ENCODE measurements at places on chromosomes 11 and 22. TPM values are rescaled to one million over a fixed set of nuclear protein-coding genes. Genes with fewer than 3 reads are reported as not detected.
A peak's percentile ranks its signal among the peaks of the same experiment; 100 is the strongest.

DNA sequence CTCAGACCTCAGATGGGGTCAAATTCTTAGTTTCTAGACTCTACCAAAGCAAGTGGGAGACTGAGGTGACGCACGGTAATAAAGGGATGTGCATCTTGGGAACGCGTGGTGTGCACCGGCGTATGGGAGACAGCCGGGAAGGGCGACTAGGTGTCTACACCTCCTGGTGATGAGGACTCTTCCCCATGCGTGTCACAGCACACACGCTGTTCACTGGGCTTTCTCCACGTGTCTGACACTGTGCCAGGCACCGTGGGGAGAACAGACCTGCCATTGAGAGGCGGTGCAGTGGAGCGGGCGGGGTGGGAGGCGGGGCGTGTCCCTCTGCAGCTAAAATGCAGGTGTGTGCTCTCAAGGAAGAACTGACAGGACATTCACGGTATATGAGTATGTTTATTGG is 5.3 kb downstream of the FXYD6 start:
- no peak for DNase-seq

DNA sequence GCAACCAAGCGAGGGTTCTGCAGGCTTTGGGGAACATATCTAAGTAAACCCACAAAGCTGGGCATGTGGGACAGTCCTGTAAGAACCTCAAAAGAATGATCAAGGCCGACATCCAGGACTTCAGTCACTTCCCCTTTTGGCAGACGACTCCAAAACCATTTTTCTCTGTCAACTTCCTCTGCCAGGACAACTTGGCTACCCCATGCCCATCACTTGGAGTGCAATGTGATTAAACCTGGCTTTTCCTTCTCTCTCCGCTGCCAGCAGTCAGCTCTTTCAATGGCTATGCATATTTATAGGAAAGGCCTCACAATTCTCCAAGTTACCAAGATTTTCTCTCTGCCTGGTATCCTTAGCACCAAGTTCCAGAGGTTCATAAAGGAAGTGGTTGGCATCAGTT is 78.9 kb downstream of the C11orf58 start:
- DNase-seq: no peak

- no peak for DNase-seq
Observed at GRCh38 chr22:48955351-48956311, 872.0 kb downstream of the BRD1 start.

DNA sequence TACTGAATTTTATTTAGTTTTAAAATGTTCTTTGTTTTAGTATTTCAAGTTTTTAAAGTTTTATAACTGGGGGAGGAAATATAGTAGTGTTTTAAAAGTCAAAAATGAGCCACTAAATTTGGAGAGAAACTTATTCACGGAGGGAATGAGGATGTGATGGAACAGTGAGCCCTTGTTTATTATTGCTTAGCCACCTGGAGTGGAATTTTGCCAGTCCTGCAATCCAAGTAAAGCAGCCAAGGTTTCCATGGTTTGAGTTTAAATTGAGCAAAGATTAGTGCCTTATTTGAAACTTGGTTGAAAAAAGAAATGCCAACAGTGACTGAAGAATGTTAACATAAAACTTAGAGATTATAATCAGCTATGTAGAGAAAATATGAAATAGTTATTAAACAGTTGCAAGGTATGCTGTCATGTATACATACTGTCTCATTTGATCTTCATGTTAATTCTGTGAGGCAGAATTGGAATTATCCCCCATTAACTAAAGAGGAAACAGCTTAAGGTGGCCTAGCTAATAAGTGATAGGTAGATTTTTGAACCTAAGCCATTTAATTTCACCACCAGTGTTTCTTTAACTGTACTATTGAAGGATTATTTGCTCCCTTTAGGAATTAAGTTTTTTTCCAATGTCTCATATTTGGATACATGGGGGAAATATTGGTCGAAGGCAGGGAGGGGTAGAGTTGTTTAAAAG is 36.4 kb downstream of the SWAP70 start:
- DNase-seq: no peak

DNA sequence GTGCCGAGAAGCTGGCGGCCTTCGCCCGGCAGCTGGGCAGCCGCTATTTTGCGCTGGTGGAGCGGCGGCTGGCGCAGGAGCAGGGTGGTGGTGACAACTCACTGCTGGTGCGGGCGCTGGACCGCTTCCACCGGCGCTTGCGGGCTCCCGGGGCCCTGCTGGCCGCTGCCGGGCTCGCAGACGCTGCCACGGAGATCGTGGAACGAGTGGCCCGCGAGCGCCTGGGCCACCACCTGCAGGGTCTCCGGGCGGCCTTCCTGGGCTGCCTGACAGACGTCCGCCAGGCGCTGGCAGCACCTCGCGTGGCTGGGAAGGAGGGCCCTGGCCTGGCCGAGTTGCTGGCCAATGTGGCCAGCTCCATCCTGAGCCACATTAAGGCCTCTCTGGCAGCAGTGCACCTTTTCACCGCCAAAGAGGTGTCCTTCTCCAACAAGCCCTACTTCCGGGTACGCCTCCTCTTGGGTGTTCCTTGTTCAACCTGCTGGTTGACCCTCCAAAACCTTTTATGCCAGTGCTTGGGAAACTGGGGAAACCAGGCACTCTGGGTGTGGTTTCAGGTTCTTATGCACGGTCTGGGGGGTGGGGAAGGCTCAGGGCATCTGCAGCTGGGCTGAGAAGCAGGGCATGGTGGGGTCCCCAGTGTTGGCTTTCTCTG is 3.1 kb upstream of the TM7SF2 start:
- no peak for DNase-seq

DNA sequence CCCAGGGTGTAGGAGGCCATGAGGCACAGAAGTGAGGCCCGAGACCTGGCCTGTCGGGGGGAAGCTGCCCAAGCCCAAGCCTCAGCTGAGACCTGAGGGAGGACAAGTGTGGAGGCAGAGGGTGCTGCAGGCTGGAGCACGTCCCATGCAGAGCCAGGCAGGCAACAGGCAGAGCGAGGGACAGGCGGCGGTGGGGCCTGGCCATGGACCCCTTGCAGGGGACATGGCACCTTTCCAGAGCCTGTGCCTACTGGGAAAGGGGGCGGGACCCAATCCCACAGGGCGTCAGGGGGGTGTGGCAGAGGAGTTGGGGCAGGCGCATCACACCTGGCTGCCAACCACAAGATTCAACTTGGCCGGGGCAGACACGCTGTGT is 4.3 kb downstream of the TNNI2 start:
- DNase-seq: no peak

DNA sequence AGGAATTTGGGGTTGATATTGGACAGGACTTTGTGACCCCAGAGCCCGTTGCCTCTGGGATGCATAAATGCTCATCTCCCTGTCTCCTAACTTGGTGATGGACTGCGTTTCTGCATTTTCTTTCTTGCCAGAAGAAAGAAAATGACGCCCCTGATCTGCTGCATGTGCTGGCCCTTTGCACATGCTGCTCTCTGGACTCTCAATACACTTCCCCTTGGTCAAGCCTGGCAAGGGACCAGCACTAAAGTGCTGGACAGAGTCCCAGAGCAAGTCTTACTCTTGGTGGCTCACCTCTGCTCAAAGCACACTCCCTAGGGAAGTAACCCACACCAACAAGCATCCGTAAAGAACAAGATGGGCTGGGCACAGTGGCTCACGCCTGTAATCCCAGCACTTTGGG is 40.7 kb downstream of the MYH9 start:
- no peak for DNase-seq

- DNase-seq: no peak
Observed at GRCh38 chr22:46031066-46031465, 54.1 kb upstream of the WNT7B start.

DNA sequence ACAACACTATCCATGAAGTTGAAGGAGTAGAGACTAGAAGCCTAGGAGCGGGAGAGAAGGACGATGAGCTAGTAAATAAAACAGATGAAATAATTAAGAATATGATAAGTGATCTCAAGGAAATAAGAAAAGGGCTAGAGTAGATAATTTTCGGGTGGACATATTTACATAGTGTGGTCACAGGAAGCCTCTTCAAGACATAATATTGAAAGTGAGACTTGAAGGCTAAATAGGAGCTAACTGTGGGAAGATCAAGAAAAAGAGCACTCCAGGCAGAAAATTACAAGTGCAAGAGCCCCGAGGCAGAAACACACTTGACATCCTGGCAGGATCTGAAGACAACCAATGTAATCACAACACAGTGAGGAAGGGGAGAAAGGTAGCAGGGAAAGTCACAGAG is 11.9 kb upstream of the PPFIBP2 start:
- no peak for DNase-seq

GRCh38 chr11:11864803-11865202 is 23.0 kb downstream of the USP47 start:
- no peak for DNase-seq

GRCh38 chr11:107957109-107957588 is 28.9 kb downstream of the RAB39A start:
- no peak for DNase-seq

DNA sequence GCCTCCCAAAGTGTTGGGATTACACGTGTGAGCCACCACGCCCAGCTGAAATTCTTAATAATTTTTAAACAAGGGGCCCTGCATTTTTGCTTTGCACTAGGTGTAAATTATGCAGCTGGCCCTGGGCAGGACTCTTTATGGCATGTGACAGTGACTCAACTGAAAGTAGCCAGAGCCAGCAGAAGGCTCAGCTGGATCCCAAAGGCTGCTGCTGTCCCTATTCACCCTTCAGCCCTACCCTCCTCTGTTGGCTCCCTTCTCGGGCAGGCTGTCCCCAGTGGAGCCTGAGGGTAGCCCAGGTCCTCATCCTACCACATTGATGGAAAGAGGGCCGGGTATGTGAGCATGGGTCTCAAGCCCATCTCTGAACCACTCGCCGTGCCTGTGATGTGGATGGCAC is 45.6 kb downstream of the CD82 start:
- no peak for DNase-seq

DNA sequence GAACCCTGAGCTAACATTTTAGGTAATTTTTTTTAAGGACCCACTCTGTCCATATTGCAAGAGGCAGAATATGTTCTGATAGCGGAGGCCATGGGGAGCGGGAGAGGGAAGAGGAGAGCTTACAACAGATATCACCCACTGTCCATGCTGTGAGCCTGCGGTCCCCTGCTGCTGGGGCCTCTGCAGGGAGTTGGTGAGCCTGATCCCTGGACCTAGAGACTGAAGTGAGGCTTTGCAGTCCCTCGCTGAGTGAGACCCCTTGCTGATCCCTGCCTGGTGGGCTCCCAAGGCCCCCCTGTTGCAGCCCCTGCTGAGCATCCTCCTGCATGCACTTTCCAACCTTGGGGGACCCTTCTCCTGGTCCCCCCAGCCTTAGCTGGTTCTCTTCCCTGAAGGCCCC is 12.5 kb downstream of the MIF start:
- no peak for DNase-seq

GRCh38 chr11:117931971-117932370 is 2.8 kb upstream of the TMPRSS13 start:
- peak; percentile 26 for DNase-seq

DNA sequence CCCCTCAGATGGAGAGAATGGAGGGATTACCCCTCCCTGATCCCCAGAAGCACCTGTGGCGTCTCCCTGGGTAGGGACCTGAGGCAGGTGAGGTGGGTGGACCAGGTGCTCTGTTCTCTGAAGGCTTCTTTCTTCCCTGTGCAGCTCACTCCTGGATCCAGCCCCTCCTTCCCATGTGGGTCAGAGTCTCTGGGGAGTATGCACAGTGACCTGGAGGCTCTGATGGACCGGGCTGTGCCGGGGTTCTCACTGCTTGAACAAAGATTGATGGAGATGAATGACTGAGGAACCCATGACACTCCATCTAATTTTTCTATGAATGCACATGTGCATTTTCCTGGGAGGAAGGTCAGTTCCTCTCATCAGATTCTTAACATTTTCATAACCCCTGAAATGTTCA is 78.6 kb upstream of the SHANK2 start:
- DNase-seq: no peak

DNA sequence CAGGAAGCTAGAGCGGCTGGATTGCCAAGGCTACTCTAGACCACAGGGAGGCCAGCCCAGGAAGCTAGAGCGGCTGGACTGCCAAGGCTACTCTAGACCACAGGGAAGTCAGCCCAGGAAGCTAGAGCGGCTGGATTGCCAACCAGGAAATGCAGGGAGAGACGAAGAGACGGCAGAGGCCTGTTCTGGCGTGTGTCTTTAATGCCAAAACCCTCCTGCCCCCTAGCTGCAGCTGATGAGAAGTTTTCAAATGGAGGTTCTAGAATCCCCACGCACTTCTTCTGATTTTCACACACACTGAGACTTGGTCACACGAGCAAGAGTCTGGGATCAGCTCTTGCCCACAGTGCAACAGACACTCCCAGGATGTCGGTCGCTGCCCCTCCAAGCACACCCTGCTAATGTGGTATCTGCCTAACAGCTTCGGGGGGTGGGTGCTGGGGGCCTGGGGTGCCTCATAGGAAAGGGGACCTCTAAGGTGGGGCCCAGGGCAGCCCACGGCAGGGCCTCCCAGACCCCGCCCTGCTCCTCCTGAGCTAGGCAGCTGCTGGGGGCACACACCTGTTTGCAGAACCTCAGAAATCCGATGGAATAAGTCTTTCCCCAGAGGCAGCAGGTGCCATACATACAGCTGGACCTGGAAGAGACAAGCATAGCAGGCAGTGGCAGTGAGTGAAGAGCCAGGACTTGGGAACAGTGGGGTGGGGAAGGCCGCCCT is 28.5 kb downstream of the MAFF start:
- peak; percentile 71 for DNase-seq

DNA sequence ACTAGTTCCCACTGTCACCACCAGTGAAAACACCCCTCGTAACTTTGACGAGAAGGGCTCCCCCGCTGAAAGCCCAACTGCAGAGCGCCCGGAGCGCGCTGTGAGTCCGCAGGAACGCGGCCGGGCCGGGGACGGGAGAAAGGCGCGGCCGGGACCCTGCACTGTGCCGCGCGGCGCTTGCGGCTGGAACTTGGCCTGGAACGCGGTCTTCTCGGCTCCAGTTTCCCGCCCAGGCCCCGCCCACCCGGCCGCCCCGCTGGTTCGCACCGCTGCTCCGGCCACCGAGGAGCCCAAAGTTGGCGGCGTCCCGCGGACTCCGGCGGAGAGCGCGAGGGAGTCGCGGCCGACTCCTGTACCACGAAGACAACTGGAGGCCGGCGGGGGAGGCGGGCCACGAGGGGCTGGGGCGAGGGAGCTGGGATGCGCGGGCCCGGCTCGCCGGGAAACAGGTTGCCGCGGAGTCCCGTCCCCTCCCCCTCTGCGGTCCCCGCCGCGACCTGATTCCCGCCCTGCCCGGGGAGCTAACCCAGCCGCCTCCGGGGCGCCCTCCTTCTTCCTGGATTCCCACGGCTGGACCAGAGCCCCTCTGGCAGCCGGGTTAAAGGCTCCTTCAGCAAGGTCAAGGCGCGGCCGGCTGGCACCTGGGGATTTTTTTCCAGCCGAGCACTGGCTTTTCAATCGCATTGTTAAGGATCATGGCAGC is 3.4 kb downstream of the TENM4 start:
- no peak for DNase-seq

GRCh38 chr11:69296890-69297786 is 3.2 kb downstream of the MYEOV start:
- DNase-seq: peak; percentile 99

The PICALM gene
- total RNA-seq: 93.6 TPM

The CCDC73 gene
- total RNA-seq: not detected

The GDPD4 gene
- total RNA-seq: not detected

The FXYD6 gene
- total RNA-seq: not detected

The NCF4 gene
- total RNA-seq: not detected

The CRYBB3 gene
- not detected for total RNA-seq

The OR8D1 gene
- not detected for total RNA-seq

The CHRDL2 gene
- not detected for total RNA-seq

Measured in HT-29 (cell line).